ENCODE measurements at places on chromosomes 1 and 21.

- DNase-seq, result no peak
Observed at GRCh38 chr1:53431805-53432565, 27.2 kb upstream of the DMRTB1 start.

- peak; percentile 64 for DNase-seq
Observed at GRCh38 chr21:26844258-26845065, 747 bp downstream of the ADAMTS1 start.

DNA sequence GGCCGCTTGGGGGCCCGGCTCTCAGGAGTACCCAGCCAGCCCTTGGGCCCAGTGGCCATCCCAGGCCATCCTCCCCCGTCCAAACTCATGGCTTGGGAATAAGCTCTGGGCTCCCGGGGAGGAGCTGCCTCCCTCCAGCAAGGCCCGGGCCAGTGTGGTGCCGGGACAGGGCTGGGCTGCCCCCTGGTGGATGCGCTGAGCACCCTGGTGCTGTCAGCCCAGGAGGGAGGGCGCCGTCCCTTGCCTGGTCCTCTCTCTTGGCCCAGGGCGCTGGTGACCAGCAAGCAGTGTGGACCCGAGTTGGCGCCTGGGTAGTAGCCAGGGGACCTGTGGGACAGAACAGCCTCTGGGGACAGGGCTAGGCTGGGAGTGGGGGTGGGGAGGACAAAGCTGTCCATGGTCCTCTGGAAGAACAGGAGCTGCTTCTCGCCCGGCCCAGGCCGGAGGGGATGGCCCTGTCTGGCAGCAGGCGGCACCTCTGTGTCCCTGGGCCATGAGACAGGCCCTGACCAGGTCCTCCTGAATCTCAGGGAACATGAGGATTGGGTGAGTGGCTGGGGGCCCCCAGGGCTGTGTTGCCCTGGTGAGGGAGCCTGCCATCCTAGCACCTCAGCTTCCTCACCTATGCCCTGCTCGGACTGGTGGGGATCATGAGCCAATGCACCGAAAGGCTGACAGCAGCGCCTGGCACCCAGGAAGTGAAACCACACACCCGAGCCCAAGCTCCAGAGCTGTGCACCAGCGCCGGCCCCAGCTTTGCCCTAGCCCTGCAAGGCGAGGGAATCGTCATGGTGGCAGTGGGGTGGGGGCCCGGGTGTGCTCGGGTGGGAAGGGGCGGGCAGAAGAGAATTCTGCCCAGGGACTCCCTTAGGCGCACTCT is 9.4 kb downstream of the MORN1 start:
- peak; percentile 89 for DNase-seq

GRCh38 chr1:58465825-58466629 is 80.5 kb downstream of the OMA1 start:
- DNase-seq, result peak; percentile 42

DNA sequence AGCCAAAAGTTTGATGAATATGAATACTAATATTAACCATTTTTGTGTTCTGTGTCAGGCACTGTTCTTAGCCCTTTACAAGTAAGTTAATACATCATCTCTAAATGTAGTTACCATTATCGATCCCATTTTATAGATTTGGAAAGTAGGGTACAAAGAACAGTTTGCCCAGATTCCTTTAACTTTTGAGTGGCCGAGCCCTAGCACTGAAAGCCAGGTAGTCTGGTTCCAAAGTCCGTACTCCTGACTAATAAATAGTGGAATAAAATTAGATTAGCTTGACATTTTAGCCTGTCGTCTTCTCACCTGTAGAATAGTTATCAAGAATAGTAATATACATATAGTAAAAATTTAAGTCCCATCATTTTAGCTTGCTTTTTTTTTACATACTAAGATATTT is 70.6 kb downstream of the PTBP2 start:
- DNase-seq, result no peak

- no peak for DNase-seq
Observed at GRCh38 chr1:184329245-184329953, 57.4 kb upstream of the C1orf21 start.

DNA sequence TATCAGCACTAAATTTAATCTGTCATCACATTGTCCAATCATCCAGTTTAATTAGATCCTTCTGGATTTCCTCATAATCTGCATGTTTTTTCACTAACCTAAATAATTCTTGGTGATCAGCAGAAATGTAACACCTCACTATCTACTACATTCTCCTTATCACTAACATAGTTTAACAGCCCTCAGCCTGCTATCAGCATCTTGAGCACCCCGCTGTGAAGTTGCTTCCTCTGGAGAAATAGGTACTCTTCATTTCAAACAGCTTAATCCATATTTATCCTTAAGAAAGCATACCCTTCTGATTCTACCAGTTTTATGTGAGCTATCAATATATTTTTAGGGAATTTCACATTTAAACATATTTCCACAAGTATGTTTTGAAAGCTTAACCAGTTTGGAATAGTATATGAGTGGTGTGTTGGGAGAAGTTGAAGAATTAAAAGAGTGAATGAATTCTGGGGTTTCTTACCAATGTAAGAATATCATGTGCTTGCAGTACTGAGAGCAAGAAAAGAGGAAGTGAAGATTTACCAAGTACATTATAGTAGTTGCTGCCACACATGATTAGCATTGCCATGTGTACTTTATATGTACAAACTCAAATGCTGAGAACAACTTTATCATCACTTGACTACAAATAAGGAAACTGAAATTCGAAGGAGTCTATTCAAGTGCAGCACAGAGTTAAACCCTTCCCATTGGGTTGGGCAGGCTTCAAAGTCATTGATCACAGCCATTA is 771.1 kb upstream of the ADGRL4 start:
- DNase-seq, result no peak

- DNase-seq, result no peak
Observed at GRCh38 chr1:170273291-170274130, 127.8 kb downstream of the NTMT2 start.

Data from SJCRH30 (cell line).